ENCODE measurements at places on chromosomes 13 and 19.

- DNase-seq = no peak
Observed at GRCh38 chr19:40717325-40717879, 490 bp downstream of the ITPKC start.

GRCh38 chr19:35353635-35354034 lies 4.6 kb upstream of the FFAR3 start:
- no peak for DNase-seq

DNA sequence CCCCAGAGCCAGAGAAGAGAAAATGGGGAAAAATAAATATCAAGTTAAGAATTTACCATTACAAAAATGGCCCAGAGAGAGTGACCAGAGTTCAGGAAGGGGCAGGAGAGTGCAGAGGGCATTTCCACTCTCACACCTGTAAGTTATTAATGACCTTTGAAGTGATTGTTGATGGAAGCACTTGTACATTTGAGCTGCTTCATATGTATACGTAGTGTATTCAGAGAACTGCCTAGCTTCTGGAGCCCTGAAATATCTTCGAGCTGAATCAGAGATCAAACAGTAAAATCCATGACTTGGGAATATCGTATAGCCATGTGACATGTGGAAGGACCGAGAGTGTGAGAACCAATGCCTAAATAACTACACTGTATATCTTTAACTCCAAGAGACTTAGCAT lies 49.2 kb upstream of the PCCA start:
- no peak for DNase-seq

DNA sequence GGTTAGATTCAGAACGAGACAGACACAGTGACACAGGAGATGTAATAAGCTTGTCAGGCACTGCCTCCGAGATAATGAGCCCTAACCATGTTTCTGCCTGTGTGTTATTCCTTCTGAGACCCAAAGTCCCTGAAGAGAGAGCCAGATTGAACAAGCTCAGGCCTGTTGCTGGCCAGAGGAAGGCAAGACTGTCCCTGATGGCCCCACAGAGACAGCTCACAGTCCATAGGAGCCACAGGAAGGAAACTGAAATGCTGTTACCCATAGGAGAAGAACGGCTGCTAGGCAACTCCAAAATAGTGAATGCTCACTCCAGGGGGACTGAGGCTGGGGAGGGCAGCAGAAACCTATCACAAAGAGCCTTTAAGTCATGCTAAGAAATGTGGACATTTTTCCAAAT lies 31.8 kb upstream of the RFXAP start:
- no peak for DNase-seq

DNA sequence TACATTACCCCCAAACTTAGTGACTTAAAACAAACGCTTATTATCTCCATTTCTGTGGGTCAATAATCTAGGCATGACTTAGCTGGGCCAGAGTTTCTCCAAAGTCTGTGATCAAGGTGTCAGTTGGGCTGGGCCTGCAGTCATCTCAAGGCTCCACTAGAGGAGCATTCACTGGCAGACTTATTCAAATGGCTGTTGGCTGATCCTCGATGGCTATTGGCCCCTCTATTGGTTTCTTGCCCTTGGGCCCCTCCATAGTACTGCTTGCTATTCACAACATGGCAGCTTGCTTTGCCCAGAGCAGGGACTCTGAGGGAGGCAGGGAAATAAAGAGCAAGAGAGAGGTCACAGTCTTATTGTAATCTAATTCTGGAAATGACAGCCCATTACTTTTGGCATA lies 57.6 kb downstream of the RCBTB2 start:
- DNase-seq = no peak

DNA sequence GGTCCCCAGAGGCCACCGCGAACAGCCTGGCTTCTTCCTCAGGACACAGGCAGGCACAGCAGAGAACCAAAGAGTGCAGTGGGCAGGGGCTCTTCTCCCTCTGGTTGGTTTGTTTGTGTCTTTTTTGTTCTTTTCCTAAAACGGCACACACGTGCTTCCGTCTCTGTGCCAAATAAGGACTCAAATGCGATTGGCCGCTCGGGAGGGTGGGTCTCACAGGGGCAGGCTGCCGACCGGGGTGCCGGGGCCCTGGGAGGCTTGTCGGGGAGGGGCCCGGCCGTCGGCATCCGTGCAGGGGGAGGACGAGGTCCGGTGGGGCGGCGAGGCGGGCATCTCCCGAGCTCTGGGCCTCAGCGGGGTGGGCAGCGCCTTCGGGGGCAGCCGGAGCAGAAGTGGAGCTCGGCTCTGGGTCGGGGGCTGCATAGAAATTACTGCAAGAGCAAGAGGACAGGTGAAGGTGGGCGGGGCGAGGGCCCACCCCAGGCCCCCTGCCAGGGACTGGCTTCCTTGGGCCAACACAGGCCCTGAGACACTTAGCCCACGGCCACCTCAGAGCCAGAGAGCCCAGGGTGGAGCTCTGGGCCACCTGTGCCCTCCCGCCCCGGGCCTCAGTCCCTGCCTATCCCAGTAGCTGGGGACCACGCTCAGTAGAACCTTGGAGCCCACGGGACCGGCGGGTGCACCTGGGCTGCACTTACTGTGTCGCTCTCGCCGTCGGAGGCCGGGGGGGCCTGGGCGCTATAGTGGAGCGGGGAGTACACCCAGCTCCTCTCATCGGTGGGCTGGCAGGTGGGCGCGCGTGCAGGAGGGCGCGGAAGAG lies 6.4 kb upstream of the CACTIN start:
- no peak for DNase-seq

DNA sequence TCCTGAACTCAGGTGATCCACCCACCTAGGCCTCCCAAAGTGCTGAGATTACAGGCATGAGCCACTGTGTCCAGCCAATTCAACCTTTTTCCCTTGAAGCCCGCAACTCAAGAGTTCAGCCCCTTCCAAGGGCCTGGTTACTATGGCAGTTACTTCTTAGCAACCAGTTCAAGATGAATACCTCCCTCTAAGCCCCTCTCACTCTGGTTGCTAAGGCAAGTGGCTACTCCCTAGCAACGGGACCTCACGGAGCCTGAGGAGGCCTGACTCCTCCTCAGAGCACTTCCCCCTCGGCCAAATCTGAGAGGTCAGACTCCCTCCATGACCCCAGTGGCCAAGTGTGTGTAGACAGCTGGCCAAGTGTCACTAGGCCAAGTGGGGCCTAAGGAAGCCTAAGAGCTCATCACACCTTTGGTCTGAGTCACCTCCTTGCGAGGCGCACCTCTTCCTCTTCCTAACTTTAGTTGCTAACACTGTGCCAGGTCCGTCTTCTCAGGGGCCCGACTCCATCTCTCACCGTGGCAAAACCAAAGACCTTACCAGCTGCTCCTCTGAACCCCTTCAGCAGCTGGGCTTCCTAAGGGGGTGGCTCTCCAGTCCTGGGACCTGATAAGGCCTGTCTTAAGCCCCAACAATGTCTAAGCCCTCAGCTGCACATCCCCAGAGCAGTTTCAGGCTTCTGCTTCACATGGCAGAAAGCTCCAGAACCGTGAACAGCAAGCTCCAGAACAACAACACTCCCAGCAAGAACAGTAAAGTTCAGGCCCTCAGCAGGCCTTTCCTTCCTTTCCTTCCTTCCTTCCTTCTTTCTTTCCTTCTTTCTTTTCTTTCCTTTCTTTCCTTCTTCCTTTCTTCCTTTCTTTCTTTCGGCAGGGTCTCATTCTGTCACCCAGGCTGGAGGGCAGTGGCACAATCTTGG lies 9.6 kb downstream of the CD37 start:
- no peak for DNase-seq

DNA sequence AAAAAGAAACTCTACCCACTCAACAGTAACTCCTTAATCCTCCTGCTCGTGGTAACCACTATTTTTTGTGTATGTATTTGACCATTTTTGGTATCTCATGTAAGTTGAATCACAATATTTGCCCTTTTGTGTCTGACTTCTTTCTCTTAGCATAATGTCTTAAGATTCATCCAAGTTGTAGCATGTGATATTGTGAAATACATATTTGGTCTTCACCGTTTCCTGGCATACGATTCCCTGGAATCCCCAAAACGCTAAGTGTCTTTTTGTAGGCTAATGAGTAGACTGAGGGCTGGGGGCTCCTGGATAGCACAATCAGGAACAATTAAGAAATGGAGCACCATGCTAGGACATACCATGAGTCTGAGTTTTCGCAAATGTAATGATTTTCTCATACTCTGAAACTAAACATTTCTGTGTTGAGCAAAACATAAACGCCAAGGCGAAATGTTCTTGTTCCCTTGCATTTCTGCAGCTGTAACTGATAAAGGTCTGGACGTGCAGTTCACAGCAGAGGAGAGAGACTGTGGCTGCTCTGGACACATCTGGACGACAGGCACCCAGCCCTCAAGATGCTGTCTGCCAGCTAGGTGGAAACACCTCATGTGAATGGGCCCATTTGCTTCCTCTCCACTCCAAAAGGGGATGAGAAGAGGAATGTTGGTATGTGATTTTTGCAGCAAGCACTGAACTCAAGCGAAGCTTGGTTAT lies 38.4 kb downstream of the BRD4 start:
- DNase-seq = no peak

DNA sequence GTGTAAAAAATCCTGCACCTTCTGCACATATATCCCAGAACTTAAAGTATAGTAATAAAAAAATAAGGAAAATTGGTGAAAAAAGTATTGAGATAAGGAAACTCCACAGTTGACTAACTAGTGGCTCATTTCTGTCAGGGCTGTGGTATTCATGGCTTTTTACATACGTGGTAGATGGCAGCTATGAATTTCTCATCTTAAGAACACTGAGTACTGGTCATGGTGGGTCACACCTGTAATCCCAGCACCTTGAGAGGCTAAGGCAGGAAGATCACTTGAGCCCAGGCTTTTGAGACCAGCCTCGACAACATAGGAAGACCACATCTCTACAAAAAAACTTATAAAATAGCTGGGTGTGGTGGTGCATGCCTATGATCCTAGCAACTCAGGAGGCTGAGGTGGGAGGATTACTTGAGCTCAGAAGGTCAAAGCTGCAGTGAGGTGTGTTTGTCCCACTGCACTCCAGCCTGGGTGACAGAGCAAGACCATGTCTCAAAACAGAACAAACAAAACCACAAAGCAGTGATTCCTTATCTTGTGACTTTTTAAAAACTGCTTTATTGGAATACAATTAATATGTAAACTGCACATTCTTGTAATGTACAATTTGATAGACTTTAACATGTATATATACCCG lies 16.8 kb downstream of the SLAIN1 start:
- DNase-seq = no peak

GRCh38 chr19:1610579-1610978 lies 5.3 kb upstream of the UQCR11 start:
- no peak for DNase-seq

DNA sequence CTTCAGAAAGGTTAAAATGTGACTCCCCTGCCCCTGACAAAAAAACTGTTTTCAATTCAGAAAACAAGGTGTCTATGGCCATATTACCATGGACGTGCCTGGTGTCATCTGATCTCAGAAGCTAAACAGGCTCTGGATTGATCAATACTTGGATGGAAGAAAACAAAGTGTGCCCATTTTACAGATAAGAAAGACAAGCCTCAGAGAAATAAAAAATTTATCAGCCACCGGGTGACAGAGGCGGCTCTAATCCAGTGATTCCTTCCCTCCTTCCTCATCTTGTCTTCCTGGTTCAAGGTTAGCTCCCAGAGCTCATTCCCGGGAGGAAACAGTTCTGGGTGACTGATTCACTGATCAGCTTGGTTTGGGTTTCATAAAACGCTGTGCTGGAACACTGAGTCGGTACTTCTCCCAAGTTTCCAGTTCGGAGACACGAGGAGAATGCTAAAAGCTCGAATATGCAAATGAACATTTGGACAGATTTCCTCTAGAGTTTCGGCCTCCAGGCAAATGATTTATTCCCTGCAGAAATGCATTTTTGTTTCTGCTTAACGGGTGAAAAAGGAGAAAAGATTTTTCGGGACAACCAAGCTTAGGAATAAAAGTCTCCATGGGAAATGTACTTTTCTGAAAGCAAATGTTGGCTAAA lies 211.2 kb downstream of the UQCRFS1 start:
- no peak for DNase-seq

- no peak for DNase-seq
Observed at GRCh38 chr13:91295712-91296410, 51.6 kb upstream of the MIR17HG start.

Data from stimulated activated CD4-positive, alpha-beta T cell treated with anti-CD3 and anti-CD28 coated beads, Interleukin-15, amount 100 ng/mL, for 1 hour (primary cell).